ENCODE measurements at places on chromosomes 7 and 10.

- no peak for DNase-seq
These were observed 18.1 kb upstream of the OIT3 start for GRCh38 chr10:72875250-72876055.

DNA sequence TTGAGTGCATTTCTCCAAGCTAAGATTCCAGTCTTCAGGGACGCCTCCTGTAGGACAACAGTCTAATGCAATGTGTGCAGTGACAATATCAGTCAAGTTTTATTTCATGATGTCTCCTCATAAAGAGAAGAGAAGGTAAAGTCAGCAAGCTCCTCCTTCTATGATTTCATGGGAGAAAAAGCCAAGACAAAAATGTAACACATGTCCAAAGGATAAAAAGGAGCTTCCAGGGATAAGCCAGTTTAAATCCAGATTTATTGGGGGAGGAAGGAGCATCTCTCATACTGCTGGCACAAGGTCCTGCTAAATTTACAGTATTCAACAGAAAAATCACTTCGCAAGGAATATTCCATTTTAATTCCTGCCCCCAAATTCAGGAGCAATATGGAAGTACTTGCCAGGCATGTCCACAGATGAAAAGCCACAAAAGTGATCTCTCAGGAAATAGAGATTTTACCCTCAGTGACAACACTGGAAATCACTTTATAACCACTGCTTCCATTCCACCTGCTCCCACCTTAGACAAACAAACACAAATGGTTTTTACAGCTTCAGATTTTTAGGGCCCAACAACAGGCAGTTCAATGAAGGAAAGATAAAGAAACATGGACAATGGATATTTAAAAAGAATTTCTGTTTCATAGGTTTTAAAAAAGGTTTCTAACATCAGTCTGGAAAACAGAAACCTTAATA, 677.5 kb upstream of the C7orf33 start:
- no peak for DNase-seq

DNA sequence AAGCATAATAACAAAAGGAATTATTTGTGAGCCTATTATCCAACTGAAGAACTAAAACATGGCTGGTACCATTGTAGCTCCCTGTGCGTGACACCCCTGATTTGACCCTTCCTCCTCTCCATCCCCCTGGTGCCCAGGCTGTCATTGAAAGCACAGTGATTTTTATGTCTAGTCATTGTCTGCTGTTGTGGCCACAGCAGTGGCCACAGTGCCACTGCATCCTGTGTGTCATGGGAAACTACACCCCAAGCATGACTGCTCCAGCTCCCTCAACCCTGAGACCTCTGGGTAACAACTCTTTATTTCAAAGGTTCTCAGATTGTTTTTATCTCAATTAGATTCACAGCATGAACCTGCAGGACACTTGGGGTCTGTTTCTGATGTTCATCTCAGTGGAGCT, 52.0 kb downstream of the ERLIN1 start:
- no peak for DNase-seq

DNA sequence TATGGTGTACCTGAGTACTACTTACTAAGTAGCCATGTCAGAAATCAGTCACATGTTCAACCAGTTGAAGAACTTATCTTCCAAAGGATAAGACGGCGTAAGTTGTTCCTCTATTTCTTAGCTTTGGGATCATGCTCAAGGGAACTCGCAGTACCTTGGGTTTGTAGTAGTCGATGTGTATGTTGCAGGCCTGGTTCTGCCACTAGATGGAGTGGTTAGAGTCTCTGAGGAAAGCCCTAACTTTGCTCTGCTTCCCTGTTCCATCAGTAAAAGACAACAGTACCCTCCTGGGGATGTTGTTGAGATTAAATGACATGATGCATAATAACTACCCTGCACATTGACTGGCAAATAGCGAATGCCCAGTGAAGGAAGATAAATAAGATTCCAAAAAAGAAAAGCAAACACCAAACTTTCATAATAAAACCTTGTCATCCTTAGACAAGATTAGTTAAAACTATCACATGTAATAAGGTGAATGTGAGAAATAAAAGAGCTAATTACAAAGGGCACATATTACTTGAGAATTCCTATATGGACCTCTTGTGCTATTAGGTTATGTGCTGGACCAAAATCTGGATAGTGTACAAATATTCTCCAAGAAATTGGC, 165.9 kb downstream of the ABCA13 start:
- no peak for DNase-seq

DNA sequence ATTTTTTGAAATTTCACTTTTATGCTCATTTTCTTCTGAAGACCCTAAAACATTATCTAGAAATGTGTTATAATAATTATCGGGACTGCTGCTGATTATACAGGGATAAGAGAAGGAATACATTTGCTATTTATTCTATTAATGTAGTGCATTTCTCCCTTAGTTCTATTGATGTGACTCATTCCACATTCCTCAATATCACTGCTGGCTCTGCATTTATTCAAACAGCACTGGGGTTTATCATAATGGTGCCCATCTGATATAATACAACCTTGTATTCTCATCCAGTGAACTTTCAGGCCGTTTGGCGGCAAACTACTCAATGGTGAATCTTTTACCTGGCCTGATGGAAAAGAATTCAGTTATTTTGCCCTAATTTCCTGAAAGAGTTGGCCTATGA, 7.8 kb downstream of the KCND2 start:
- no peak for DNase-seq
